ENCODE measurements at places on chromosomes 5 and 9.

GRCh38 chr5:107512029-107512428 is 158.7 kb downstream of the EFNA5 start:
- DNase-seq: no peak

DNA sequence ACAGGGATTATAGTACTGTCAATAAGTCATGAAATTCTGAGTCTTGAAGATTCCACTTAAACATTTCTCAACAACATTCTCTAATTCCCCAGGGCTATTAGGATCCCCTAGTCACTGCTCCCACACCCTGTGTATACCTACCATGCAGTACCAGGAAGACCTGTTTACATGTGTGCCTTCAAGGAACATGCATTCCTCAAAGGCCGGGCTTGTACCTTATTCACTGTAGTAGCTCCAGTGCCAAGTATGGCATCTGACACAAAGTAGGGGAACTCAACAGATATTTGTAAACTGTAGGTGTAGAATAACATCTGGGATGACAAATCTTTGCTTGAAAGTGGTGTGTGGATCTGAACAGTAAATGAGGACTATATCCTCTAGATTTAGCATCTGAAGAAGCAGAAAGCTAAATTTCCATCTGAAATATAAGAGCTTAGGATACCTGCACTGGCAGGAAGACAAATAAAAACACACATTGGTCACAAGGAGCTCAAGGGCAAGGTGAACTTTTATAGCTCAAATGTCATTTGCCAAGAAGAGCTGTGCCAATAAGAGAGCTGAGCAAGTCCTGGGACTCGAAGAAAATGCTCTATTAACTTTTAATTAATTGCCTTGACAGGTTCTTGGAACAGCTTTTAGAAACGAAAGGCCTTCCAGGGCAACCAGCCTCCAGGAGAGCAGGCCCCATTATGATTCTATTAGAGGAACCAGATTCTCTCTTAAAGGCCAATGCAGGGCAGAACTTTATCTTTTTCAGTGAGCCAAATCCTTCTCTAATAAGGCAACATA is 52.3 kb upstream of the MYOT start:
- no peak for DNase-seq

- DNase-seq: no peak
These were observed 20.7 kb upstream of the STX17 start for GRCh38 chr9:99885747-99886146.

DNA sequence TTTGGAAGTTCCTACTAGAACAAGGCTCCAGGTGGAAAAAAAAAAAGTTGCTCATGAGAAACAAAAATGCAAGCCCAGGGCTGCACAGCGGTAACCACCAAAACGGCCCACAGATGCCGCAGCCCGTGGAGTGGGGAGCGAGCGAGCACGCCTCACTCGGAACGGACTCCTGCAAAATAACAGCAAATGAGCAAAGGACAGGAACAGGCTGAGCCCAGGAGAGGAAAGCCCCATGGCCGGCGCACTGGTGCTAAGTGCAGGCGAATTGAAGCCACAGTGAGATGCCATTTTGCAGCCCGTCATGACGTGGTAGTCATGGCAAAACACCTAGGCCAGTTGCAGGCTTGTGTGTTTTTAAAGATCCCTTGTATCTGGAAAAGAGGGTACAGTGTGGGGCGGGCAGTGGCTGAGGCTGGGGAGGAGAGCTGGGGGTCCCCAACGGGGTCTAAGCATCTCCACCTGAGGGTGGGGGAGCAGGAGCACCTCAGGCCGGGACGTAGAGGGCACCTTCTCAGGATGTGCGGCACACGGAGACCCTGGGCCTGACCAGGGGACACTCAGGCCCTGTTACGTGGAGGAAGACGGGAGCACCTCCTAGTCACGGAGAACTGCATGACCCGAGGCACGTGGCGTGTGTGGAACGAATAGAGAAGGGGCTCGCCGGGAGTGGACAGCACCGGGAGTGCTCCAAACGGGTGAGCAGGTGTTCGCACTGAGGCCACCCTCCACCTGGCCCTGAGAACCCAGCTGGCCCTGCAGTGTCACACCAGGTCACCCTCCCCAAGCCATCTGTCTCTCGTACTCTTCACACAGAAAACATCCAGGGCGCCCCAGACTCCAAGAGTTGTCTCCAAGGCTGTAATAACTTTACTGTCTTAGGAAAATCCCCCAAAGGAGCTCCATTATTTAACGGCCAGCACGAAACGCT is 10.7 kb downstream of the GRM6 start:
- no peak for DNase-seq

GRCh38 chr5:156314416-156314815 is 12.5 kb upstream of the SGCD start:
- no peak for DNase-seq

Data from kidney epithelial cell (primary cell).